ENCODE measurements at places on chromosomes 6 and 20.

DNA sequence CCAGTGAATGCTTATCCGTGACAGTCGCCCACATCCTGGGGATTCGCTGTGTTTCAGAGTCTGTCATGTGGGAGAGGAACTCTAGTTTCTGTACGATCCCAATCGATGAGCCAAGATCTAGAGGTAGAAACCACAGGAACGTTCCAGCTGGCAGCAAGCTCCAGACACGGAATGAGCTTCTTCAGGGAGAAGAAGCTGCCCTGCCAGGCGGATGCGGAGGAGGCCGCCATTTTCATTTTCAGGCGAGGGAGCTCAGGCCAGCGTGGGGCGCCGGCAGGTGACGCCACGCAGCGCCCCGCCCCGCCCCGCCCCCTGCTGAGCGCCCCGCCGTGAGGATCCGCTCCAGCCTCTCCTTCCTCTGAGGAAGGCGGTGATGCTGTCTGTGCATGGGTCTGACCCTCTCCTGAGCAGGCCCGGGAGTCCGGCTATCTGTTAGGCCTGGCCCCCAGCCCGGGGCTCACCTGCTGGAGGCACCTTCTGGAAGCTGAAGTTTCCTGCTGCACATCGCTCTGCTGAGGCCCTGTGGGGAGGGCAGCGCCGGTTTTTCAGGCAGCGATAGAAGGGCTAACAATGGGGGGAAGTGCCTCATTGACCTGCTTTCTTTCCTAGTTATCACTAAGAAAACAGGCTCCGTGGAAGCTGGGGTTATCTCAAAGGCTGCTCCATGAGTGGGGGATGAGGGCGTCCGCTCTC lies 147.5 kb downstream of the ERMARD start:
- DNase-seq, result no peak

- no peak for DNase-seq
Measured at GRCh38 chr6:36323062-36323461, 13.6 kb downstream of the BNIP5 start.

DNA sequence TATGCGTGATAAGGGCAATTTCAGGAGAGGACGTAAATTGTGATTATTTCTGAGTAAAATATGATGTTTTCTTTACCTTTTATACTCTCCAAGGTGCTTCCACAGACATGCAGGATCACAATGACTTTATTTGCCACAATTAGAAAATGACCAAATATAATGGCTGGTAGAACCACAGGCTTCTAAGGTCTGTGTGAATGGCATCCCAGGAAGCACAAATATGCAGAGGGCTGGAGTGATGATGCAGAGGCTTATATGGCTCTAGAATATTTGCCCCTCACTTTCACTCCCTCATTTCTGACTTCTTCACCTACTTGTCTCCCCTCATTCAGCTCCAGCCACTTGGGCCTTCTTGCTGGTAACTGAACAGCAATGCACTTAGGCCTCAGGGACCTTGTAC lies 502.1 kb upstream of the MAP3K7 start:
- DNase-seq, result no peak

GRCh38 chr20:2602046-2602735 lies 50.2 kb upstream of the NOP56 start:
- DNase-seq, result no peak

DNA sequence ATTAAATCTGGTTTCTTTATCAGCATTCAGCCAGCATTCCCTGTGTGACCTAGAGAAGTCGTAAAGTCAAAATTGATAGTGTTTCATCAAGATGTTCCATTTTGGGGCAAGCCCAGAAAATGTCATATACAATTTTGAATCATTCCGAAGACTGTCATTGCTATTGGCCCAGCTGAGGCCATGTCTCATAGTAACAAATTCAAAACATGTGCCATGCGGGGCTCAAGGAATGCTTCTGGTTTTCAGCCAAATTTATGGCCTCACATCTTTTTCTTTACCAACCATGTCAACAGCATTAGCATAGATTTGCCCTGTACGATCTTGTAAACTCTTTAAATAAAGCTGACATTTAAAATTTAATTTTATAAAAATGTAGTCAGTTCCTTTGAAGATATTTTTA lies 314.7 kb downstream of the PAX1 start:
- DNase-seq, result no peak

DNA sequence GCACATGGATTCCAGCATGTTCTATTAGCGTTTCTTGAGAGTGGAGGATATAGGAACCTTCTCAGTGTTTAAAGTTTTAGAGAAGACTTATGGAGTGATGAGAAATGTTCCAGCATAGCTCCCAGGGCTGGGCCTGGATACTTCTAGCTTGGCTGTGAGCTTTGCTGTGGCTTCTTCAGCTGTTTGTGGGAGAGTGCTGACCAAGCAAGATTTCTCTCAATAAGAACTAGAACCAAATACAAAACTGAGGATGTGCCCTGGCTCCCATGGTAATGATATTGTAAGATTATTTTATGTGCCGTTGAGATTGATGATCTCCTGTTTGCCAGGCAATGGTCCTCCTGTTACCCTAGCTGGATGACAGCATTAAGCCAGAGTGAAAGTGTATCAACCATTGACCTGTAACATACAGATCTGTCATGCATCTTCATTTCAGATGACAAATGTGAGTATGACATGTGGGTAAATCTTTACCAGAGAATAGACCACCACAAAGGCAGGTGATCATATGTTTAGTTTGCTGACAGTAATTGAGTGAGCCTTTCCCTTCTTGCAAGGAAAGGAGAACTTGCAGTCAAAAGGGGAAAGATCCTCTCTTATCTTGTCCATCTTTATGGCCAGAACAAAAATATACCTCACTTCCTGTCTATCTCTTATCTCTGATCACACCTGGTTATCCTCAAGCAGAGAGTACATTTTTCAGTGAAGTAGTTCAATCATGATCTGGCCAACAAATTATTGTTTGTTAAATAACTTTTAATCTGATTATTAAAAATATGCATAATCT lies 180.1 kb downstream of the SLC24A3 start:
- DNase-seq, result no peak

DNA sequence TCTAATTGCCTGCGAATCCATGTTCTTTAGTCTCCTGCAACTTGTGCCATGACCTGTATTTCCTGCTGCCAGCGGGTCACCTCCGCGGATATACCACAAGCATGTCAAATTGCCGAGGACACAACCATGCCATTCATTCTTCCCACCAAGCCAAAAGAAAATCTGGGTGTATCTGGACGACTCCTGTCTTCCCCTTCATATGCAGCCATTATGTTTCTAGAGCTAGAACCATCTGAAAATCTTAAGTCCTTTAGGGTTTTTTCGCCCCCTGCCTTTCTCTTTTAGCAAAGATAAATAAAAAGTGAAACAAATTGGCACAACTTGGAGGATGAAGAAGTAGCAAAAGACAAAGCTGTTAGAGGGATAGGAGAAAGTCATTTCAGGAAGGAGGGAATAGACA lies 242.6 kb downstream of the ARID1B start:
- DNase-seq, result no peak

DNA sequence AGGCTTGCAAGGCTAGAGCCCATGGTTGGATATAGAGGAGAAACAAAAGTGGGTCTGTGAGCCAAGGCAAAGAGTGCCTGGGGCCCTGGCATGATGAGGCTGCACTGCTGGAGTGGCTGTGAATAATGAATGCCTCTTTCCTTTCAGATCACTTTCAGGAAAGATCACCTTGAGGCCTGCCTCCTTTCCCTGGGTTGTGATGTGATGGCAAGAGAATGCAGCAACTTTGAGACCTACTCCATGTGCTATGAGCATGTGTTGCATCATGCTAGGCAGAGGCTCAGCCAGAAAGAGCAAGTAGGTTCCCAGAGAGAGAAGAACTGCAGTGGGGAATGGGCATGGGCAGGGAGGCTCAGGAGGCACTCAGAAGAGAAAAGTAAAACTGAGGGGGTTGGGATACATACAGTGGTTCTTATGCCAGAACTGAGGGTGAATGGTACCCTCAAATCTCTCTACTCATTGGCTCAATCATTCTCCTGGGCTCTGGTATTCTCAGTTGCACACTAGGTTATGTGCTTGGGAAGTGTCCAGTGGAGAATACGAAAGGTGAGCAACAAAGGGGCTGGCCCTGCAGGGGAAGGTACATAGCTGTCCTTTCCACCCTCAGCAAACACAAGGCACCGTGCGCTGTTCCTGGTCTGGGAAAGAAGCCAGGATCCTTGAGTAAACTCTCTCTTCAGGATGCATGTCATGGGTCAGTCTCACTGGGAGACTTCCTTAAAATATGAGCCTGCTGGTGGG lies 45.9 kb downstream of the CD164 start:
- DNase-seq, result no peak

- no peak for DNase-seq
Measured at GRCh38 chr6:162907876-162908481, 180.2 kb downstream of the PACRG start.

DNA sequence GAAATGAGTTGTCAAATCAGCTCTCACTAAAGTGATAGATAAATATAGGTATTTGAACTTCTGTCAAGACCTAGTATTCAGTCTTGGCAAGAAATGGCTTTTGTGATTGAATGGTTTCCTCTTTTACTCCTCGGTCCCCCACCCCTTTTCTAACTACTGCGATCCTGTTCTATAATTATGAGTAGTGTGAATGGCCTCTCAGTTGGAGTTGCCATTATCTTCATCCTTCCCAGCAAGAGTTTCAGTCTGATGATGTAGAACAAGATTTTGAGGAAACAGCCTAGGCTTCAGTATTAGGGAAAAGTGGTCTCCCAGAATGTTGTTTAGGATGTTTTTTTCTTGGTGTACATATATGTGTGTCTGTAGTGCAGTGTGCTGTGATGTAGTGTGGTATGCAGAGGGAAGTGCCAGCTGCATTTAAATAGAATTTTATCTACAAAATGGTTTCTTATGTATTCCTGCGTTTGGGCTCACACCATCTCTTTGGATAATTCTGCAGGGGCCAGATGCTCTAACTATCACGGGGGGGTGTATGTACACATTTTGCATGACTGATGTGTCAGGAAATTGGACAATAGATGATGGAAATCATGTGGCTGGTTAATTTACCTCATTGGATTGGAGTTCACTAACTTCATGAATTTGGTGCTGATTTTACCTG lies 180.1 kb upstream of the MMS22L start:
- DNase-seq, result no peak

GRCh38 chr20:20549704-20550103 lies 162.7 kb downstream of the RALGAPA2 start:
- DNase-seq, result no peak

DNA sequence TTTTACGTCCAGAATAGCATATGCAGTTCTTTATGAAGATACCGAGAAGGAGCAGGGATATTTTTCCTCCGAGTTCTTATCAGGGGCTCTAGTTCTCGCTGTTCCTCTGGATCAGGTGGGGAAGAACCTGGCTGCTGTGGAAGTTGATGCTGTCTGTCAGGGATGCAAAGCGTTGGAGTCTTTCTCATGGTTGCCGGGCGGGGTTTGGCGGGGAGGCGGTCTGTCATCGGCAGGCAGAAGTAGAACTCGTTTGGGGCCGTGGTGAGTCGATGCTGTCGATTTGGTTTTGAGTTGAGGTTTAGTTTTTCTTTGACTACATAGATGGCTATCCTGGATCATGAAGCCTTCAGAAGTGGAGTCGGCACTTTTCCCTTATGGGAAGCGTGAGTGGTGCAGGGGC lies 691.2 kb downstream of the QKI start:
- no peak for DNase-seq

- no peak for DNase-seq
Measured at GRCh38 chr20:54134445-54135220, 39.2 kb downstream of the CYP24A1 start.

- DNase-seq, result no peak
Measured at GRCh38 chr6:167778497-167779128, 48.1 kb upstream of the AFDN start.

DNA sequence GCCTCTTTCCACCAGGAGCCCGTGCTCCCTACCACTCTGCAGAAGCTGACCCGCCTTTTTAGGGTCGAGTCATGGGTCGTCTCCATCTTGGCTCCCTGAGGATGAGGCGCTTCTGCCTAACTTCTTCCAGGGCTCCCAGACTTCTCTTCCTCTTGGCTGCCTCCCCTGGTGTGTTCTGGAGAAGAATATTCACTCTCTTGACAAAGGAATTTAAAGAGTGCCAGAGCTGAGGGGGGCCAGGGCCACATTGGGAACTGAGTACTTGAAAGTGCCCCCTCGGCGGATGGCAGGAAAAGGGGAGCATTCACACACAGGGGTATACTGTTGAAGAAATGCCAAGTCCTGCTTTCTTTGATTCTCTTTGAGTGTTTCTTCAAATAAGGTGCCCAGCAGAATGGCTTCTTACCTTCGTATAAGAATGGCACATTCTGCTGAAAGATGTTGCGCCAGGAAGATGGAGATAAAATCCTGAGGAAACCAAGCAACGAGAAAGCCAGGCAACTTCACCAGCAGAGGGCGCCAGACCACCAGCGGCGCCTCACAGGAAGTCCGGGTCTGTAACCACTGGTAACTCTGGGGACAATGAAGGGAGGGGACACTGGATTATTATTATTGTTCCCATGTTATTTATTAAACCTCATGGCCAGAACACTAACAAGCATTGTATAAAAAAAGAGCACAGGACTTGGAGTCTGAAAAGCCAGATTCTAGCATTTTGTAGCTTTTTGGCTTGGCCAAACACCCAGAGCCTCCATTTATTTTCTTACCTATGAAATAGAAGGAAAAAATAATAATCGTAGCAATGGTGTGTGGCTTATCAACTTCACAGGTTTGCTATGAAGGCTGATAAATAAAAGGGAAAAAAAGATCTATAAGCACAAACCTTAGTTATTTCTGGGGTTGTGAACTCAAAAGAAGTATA lies 176.7 kb downstream of the HACE1 start:
- peak; percentile 82 for DNase-seq

- DNase-seq, result no peak
Measured at GRCh38 chr6:14876778-14877613, 368.9 kb upstream of the JARID2 start.

- no peak for DNase-seq
Measured at GRCh38 chr20:54433636-54434035, 41.8 kb upstream of the DOK5 start.

GRCh38 chr6:168093071-168093505 lies 14.1 kb upstream of the FRMD1 start:
- no peak for DNase-seq

DNA sequence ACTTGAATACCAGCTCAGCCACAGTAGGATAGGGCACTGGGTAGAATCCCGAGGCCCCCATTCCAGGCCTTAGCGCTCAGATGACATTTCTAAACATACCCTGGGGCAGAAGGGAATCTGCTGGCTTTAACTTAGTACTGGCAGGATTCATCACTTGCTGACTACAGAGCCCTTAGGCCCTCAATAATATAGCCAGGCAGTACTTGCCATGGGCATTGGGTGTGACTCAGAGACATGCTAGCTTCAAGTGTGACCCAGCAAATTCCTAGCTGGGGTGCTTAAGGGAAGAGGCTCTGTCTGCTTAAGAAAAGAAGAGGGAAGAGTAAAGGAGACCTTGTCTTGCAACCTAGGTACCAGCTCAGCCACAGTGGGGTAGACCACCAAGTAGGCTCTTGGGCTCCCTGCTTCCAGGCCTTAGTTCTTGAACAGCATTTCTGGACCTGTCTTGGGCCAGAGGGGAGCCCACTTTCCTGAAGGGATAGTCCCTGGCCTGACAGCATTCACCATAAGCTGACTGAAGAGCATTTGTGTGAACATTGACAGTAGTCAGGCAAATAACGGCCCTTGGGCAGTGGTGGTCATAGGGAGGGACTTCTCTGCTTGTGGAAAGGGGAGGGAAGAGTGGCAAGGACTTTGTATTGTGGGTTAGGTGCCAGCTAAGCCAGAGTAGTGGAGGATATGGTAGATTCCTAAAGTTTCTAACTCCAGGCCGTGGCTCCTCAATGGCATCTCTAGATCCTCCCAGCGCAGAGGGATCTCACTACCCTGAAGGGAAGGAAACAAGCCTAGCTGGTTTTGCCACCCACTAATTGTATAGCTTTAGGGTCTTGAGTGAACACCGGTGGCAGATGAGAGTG lies 48.5 kb upstream of the HACE1 start:
- no peak for DNase-seq

- no peak for DNase-seq
Measured at GRCh38 chr20:23163562-23163961, 77.4 kb upstream of the CD93 start.
